ENCODE measurements at places on chromosomes 16 and 17. TPM values are rescaled to one million over a fixed set of nuclear protein-coding genes. Genes with fewer than 3 reads are reported as not detected.

- no peak for DNase-seq
Measured at GRCh38 chr16:29736764-29737163, 9.0 kb downstream of the C16orf54 start.

DNA sequence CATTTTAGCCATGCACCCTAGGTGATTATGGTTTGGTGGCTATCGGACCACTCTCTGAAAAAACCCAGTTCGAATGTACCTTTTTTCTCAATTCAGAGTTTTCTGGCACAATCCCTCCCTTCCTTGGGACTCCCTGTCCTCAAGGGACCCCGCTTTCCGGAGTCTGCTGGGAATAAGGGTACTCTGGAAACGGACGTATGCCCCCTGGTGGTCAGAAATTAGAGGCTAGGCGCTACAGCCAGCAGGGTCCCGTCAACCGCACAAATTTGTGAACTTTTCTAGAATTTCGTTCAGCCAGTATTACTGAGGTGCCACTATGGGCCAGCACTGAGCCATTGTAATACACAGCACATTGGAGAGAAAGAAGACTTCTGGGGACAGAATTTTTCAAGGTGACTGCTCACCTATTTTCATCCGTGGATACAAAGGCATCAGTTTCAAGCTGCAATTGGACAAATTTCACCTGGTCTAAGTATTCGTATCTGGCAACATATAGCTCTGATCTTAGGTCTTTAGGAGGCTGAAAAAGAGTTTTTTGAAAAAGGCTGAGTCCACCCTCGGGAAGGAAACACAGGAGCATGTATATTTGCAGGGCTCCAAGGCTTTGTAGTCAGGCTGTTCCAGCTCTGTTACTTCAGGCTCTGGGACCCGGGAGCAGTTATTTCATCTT is 27.1 kb upstream of the CRYBA1 start:
- DNase-seq: peak; percentile 88

GRCh38 chr17:66580184-66580955 is 254.5 kb upstream of the CACNG5 start:
- DNase-seq: peak; percentile 89

DNA sequence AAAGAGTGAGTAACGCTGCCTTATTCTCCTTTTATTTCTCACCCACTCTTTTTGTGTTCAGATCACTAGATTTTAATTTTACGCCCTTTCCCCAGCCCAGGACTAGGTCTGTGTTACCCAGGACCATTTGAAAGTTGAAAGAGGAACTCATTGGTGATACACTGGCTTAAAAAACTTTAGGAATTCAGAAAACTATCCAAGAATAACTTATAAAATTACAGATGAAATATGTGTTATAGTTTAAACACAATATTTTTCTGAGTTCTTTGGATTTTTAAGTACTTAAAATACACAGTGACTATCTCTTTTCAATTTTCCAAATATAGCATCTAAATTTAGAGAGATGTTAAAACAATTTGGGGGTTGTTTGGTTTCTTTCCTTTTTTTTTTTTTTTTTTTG is 385.2 kb downstream of the CDH13 start:
- no peak for DNase-seq

DNA sequence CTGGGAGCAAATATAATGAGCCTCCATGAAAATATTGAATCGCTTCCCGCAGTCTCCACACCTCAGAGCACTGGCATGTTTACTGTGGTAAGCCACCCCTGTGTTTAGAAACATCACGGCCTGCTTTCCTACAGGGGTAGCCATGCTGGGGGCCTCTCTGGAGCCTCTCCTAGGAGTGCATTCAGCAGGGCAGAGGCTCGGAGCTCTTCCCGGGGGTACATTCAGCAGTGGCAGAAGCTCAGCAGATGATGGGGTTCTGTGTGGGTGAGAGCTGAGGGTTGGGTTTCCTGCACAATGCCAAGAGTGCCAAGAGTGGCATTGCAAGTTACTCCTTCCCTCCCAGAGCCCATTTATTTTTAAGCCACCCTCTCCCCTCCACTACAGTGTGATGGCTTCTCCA is 386.6 kb downstream of the SEC14L1 start:
- no peak for DNase-seq

GRCh38 chr17:76275382-76276068 is 10.4 kb downstream of the UBALD2 start:
- DNase-seq: no peak

DNA sequence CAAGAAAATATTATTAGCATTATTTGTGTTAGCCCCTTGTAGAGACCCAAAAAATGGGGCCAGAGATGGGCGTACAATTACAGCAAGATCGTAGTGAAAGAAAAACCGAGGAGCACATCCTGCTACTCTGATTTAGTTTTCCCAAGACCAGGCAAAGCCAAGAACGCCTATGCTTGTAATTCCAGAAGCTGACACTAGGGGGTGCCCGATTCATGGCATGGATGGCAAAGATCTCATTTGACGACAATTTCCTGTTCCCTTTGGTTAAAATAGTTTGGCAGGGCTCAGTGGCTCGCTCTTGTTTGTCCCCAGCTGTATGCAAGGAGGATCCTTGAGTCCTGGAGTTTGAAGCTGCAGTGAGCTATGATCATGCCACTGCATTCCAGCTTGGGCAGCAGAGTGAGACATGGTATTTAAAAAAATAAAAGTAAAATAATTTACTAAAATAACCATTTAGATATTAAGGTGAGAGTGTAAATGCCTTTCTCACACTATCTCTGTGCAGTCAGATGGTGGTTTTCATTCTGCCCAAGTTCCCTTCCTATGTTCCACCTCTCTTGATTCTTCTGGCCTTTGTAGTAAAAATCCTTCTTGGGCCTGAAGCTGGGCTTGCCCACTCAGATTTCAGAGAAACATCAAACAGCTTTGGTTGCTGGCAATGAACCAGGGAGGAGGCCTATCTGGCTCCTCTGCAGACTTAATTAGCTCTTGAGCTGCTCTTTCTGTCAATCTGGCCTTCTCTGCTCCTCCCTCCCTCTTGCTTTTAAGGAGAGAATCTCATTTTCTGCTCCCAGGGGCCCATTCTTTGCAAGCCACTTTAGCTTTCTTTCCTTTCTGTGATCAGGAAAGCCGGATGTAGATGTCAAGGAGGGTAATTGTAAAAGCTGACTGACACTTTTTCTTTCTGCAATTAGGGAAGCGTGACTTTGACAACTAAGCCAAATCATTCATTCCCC is 31.2 kb downstream of the TMEM238L start:
- peak; percentile 4 for DNase-seq

DNA sequence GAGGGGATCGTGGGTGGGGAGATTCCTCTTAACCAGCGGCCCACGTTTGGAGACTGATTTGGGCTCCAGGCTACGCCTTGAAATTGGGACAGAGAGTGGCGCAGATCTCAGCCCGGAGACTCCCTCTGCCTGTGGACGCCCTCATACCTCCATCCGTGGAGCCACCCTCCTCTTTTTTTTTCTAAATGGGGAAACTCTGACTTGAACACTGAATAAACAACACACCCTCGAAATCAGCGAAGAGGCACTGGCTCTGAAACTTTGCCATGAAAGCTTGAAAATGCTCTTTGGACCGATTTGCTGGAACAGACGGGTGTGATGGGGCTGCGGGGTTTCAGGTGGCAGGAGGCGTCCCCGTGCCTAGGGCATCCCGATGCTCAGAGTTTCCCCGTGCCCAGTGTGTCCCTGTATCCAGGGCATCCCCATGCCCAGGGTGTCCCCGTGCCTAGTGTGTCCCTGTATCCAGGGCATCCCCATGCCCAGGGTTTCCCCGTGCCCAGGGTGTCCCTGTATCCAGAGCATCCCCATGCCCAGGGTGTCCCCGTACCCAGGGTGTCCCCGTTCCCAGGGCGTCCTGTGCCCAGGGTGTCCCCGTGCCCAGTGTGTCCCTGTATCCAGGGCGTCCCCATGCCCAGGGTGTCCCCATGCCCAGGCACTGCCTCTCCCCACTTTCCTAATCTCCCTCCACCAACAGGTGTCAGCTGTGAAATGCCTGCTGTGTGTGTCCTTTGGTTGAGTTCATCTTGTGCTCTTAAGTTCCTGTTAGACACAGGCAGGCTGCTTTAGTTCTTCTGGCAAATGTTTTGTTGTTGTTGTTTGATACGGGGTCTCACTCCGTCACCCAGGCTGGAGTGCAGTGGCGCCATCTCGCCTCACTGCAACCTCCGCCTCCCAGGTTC is 187.0 kb downstream of the SEC14L1 start:
- no peak for DNase-seq

DNA sequence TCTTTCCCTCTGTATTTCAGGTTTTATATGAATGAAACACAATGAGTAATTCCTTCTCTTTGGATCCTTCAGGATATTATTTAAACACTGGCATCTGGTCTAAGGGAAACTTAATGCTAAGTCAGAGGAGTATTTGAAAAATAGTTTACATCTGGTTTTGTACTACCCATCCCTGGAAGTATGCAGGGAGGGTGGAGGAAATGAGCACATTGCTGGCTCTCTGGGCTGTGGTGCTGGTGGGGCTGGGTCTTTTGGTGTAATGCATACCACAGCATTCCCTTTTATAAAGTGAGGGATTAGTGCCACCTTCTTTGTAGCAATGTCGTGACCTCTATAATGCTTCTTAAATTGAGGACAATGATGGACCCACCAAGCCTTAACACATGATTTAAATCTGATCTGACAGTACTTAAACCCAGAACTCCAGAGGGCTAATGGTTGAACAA is 105.5 kb upstream of the AXIN2 start:
- DNase-seq: no peak

DNA sequence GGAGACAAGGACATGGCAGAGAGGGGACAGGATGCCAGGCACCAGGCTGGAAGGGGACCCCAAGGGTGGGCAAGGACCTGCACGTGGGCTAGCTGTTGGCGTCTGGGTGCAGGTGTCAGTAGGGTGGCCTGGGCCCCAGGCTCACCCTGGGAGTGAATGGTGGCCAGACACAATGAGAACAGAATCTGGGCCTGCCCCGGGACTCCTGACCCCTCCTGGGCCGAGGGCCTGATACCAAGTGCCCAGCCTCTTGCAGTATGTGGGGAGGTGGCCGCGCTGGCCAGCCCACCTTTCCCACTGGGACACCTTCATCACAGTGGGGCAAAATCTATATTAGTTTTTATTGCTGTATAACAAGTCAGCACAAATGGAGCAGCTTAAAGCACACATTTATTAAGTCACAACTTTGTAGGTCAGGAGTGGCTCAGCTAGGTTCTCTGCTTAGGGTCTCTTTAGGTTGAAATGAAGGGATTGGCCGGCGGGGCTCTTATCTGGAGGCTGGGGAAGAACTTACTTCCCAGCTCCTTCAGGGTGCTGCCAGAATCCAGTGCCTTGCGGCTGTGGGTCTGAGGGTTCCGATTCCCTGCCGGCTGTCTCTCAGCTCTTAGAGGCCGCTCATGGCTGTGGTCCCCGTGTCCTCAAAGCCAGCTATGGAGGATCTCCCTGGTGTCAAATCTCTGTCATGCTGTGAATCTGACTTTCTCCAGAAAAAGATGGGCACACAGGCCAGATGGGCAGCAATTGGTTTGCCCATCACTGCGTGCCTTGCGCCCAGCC is 3.6 kb downstream of the PRSS33 start:
- no peak for DNase-seq

The SALL1 gene
- total RNA-seq: 3.5 TPM

The C16orf46 gene
- 0.86 TPM for total RNA-seq

The PDE6G gene
- not detected for total RNA-seq

The AARS1 gene
- 164 TPM for total RNA-seq

The NME2 gene
- total RNA-seq: 486 TPM
